ENCODE measurements at places on chromosomes 13 and 19.
A peak's percentile ranks its signal among the peaks of the same experiment; 100 is the strongest.

DNA sequence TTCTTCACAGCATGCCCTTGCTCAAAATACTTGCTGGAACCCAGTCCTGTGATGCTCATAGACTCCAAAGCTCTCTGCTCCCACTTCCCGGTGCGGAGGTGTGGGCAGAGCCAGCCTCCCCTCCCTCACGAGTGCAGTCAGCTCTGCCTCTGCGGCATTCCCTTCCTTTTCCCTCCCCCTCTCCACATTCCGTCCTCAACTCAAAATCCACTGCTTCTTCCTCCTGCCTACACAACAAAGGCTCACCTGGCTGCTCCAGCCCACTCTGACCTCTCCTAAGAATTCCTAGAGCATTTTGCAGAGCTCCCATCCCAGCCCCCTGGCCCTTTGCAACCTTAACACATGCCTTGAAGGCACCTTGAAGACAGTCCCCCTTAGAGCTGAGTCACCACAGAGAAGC is 527.9 kb downstream of the MYO16 start:
- no peak for DNase-seq

GRCh38 chr13:54599413-54599812 is 1570.8 kb downstream of the OLFM4 start:
- no peak for DNase-seq

- DNase-seq, result peak; percentile 73
Observed at GRCh38 chr13:30676672-30677071, 58.7 kb upstream of the ALOX5AP start.

GRCh38 chr19:38394488-38394887 is 6.0 kb downstream of the SPRED3 start:
- DNase-seq, result peak; percentile 55

DNA sequence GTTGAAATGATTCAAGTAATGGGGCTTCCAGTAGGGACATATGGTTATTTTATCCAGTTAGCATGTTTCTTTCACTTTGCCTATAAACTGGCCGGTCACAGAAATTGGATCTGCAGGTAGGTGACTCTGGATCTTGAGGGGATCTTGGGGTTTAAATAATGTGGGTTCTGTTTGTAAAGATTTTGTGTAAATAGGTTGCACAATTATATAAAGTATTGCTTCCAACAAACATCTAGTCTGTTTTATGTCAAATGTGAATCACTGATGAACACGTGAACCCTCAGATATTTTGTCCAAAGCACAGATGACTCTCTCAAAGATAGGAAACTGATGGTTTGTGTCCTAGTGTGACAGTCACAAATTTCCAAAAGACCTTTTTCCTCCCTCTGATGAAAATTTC is 98.4 kb downstream of the ZIC5 start:
- no peak for DNase-seq

DNA sequence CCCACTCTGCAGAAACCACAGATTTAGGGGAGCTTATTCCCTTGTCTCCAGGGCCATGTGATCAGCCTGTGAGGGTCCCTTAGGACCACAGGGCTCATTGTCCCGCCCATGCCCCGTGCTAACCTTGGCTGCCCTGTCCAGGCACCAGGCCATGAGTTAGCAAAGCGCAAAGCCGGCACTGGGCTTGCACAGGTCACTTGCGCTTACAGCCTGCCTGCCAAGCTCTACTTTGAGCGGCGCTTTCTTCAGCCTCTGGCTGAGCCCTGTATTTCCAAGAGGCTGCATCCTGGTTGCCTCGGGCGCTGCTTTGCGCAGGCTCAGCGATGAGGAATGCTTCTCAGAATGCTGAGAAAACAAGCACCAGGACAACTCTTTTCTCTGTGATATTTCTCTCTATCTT is 188.0 kb downstream of the TDRD3 start:
- no peak for DNase-seq

GRCh38 chr13:73338389-73338788 is 279.6 kb downstream of the KLF5 start:
- no peak for DNase-seq

- no peak for DNase-seq
Observed at GRCh38 chr13:93715866-93716265, 489.3 kb downstream of the GPC6 start.

DNA sequence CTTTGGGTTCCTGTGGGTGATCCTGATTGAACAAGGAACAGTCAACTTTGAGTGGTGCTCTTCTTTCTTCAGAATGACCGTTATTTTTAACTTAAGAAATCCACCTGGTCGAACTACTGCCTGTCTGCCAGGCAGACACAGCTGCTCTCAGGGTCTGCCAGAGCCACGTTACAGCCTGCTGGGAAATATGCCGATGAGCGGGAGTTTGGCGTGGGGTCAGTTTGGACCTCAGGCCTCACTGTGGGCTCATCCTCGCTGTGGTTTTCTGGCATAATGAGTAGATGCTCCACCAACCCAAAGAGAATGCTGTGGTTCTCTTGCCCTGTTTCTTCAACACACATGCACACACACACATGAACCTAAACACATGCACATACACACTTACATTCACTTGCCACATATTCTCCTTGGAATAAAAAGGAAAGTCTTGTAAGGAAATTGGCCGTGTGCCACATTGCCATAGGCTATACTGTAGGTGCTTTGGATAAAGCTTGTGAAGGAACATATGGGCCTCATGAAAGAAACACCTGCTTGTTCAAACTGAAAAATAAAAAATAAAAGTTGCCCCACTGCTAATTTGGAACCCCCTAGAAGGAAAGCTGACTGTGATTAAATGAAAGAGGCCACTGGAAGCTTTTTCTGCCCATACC is 598.7 kb upstream of the KLF12 start:
- DNase-seq, result no peak

GRCh38 chr13:79307866-79308298 is 98.2 kb downstream of the RBM26 start:
- no peak for DNase-seq

All from NCI-H524 (cell line).